ENCODE measurements at places on chromosomes 5 and 9.

DNA sequence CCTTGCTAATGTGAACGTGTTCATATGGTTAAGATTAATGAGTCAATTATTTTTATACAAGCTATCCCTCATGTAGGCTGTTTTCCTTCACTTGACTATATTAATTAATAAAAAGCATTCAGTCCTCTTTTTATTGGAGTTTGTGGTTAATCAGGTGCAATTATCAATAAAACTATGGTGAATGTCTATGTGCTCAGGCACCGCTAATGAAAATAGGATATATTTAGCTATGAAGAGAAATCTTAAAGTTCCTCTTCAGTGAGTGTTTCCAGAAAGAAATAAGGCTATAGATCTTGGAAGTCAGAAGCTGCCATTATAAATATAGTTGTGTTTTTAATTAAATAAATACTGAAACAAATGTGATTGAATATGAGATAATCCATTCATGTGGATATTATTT is 422.1 kb downstream of the DMAC1 start:
- no peak for DNase-seq

GRCh38 chr5:173869316-173869715 is 18.8 kb upstream of the CPEB4 start:
- no peak for DNase-seq

DNA sequence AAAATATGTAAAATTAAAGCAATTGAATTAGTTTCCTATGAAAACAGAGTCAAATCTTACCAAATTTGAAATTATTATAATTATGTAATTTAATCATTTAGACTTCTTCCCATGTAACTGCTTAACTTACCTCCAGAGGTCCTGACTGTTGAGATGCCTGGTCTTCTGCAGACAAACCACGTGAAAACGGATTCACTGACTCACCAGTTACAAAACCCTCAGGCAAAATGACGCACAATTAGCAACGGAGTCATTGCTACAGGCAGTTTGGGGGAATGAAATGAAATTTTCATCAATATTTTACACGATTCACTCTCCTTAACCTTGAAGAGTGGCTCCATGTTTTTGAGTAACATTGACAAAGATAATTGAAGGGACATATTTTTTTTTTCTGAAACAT is 460.8 kb downstream of the MTRR start:
- no peak for DNase-seq

DNA sequence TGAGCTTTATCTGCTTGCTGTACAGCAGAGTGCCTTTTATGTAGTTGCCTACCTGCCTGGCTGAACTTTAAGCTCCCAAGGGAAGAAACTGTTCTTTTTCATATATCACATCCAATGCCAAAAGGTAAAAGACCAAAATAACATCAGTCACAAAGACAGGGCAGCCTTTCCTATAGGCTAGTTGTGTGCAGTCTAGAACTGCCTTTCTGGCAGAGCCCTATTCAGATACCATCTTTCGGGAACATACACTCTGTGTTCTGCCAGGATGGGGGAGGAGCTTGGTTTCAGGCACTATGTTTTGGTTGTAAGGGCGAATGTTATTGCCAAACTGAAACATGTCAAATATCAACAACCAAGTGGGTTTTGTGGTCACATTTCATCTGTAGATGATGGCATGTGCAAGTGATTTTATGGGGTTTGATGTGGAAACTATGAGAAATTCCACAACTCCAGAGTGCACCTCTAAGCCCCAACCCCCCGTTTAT is 314.5 kb downstream of the ADGRV1 start:
- DNase-seq = peak; percentile 37

- DNase-seq = no peak
These were observed 138.9 kb downstream of the C9orf50 start for GRCh38 chr9:129481810-129482511.

- DNase-seq = no peak
These were observed at the start of gene CRB2 for GRCh38 chr9:123355761-123356431. TSS of gene CRB2 (plus strand) at chr9:123356197. CDS start at chr9:123356261, 64 bp downstream.

DNA sequence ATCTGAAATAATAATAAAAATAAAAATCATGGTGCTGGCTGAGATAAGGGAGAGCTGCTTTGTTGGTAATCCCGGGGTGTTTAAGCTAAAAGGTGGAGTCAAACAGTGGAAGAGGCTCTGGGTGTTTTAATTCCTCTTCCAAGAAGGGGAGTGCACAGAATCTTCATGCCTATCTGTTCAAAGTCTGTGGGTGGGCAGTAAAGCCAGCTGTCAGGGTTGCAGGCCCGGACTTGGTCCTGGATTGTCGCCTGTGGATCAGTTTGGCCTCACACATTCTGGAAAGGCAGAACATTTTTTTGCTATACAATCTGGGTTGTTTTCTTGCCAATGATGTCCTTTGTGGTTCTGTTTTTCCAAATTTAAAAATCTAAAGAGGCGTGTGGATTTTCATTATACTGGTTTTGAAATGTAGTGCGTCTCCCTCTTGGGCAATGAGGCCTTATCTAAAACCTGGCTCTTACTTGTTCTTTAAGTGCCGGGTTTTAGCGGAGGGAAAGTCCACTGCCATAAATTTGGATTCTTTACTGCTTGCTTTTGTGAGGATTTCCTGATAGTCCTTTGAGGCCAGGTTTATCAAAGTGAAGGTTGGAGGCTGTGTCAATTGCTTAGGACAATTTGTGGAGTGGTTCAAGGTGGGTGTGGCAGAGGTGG is 5.8 kb downstream of the ANKDD1B start:
- no peak for DNase-seq

DNA sequence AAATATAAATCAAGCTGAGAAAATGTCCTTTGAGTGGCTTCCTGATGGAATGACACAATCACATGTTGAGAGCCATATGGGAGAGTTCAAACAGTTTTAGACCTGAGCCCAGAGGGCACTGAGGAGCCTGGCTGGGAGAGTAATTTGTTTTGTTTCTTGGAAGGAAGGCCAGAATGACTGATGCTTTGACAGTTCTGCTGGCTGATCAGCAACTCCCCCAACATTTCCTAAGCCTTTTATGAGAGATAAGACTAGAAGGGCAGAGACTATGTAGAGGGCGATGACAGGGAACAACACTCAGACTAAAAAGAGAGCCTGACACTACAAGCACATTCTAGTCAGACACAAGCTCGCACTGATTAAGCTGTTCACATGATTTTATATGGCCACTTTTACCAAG is 169.2 kb downstream of the COX7C start:
- no peak for DNase-seq

DNA sequence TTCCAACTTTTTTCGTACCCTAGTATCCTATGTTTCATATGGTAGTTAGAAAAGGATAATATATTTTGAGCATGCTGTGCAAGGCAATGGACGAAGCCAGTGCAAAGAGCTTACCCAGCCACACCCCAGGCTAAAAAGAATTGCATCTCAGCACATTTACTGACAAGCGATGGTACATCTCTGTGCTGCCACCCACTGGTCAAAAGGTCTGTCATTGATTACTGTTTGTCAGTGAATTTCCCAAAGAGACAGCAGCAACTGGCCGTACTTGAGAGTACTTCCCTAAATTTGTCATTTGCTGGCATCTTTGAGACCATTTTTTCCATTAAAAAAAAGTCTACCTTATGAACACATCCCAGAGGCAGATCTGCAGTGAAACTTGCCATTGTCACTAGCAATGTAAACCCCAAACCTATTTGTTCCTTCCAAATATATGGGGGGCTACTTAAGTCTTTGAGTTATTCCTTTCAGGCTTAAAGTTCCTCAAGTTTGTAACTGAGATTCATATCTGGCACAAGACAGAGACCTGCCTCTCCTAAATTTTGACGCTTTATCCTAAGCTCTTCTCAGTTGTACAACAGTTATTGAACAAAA is 184.3 kb downstream of the CTNND2 start:
- peak; percentile 7 for DNase-seq

- DNase-seq = no peak
These were observed 507.1 kb downstream of the TLE4 start for GRCh38 chr9:80078826-80079225.

DNA sequence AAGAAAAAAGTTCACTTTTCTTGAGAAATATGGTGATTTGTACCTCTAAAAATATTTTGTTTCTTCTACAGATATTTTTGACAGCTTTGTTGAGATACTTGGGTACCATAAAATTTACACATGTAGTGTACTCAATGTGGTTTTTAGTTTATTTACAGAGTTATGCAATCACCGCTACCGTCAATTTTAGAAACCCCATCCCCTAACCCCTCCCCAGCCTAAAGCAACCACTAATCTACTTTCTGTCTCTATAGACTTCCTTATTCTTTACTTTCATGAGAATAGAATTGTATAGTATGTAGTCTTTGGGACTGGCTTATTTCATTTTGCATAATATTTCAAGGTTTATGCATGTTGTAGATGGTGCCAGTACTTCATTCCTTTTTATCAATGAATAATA is 45.0 kb upstream of the TDRD7 start:
- no peak for DNase-seq

DNA sequence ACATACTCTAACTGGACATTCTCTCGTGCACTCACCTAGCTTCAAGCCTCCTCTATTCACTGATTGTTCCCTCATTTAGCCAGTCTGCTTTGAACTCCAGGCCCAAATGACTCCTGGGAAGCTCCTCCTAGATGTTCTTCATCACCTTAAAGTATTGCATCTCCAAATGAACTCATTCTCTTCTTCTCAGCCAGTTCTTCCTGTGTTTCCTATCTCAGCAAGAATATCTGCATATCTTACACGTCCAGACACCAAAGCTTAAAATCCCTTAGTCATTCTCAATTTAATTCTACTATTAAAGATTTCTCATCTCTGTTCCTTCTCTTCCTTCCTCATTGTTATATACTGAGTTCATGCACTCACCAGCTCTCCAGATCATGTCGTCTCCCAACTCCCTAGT is 118.6 kb upstream of the DAB2 start:
- DNase-seq = no peak

GRCh38 chr5:124419531-124419930 is 326.9 kb downstream of the ZNF608 start:
- DNase-seq = no peak

DNA sequence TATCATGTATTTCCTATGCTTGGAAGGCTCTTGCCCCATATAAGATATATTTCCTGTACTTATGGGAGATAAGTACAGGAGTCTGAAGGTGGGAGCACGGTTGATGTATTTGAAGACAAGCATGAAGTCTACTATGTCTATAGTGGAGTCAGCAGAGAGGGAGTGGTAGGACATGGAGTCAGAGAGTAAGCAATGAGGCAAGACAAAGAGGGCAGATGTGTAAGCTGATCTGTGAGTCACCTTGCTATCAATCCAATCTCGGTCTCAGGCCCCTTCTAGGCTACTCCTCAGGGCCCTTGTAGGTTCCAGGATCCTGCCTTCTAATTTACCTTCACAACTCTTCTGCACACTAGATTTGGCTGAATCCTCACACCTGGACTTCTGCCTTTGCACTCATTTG is 105.5 kb downstream of the MACIR start:
- DNase-seq = no peak

DNA sequence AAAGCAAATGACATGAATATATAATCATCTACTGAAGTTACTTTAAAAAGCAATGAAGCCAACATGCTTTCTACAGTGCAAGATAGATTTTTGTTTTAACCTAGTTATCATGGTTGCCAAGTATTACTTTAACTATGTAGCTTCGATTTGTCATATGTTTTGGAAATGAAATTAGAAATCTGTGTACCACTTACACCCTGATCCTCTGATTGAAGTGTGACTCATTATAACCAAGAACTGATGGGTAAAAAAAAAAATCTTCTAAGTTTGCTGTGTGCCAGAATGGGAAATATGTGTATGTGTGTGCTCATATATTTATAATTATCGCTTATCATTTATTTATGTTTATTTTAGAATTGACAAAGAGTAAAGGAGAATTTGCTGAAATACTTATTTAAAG is 9.1 kb upstream of the CDC42SE2 start:
- DNase-seq = no peak

DNA sequence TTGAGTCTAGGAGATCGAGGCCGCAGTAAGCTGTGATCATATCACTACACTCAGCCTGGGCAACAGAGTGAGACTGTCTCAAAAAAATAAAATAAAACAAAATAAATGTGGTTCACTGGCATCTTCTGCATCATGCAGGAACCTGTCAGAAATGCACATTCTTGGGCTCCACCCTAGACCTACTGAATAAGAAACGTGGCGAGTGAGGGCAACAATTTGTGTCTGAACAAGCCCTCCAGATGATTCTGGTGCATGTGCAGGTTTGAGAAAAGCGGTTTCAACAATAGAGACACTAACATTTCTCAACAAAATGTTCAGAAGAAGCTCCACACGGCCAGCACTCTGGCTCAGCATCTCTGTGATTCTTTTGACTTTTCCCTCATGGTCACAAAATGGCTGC is 42.8 kb upstream of the CPEB4 start:
- no peak for DNase-seq
